ENCODE measurements at places on chromosomes 4 and X.

DNA sequence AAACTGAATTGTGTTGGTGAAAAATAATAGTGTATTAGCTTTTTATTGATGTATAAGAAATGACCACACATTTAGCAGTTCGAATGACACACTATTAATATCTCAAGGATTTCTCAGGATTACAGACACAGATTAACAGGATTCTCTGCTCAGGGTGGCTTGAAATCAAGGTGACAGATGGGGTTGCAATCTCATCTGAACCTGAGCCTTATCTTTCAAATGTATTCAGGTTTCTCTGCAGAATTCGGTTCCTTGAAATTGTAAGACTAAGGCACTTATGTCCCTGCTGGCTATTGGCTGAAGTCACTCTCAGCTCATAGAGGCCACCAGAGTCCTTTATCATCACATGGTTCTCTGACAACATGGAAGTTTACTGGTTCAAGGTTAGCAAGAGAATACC lies 1780.1 kb downstream of the ARAP2 start:
- no peaks in the 10 kb centered on the region for H3K4me1 ChIP-seq
- no peaks in the 10 kb centered on the region for H3K36me3 ChIP-seq
- DNase-seq: no peak
- no peak overlapping the region for H3K4me3 ChIP-seq
- no peaks in the 10 kb centered on the region for H3K27me3 ChIP-seq
- no peak overlapping the region for H3K27ac ChIP-seq

DNA sequence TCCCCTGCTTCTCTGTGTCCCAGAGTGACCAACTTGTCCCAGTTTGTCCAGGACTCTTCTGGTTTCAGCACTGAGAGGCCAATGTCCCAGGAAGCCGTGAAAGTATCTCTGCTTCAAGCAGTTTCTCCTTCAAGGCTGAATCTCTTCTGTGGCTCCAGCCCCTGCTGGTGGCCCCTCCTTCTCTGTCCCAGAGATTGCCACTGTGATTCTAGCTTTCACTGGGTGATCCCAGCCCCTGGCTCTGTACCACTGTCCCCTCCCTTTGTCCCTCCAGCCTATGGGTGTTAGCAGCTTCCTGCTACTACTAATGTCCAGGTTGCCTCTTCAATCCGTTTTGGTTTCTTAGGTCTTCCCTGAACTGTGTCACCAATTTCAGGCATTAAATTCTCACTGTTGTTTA lies 70.5 kb downstream of the SOX3 start:
- H3K27me3 ChIP-seq: peaks cover 2% of the 10 kb centered on the region
- H3K27ac ChIP-seq: no peak overlapping the region
- DNase-seq: no peak
- H3K36me3 ChIP-seq: no peaks in the 10 kb centered on the region
- no peak overlapping the region for H3K4me3 ChIP-seq
- peaks cover 15% of the 10 kb centered on the region for H3K4me1 ChIP-seq

DNA sequence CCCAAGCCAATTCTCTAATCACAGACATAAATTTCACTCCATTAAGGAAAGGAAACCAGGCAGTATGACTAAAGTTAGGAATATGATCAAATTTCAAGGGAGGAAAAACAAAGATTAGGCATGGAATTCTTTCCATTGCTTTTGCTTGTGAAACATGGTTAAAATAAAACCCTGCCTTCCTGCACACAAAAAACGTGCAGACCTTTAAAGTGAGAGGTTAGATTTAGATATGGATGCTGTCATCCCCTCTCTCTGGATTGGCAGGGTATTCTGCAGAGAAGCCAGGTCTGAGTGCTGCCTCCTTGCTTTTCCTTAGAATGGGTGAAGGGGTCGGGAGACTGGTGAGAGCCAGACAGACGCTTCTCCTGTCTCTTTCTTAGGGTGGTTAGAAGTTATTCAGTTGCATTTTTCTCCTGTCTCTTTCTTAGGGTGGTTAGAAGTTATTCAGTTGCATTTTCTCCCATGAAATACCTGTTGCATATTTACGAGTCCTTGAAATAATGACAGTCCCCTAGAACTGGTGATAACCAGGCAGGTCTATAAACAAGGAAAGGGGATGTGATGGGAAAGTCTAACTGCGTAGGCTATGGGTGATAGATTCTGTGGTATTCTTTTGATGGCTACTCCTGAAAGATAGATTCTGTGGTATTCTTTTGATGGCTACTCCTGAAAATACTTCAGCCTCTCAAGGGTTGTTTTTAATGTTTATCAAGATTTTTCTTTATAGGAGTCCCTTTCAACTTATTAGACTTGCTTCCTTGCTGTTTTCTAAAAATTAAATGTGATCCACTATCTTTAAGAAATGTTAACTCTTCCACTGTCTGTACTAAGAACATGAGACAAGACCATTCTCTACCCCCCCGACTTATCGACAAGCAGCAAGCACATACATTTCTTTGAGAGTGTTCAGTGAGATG lies 163.6 kb downstream of the SPRY1 start:
- no peaks in the 10 kb centered on the region for H3K27me3 ChIP-seq
- DNase-seq: no peak
- peaks cover 41% of the 10 kb centered on the region for H3K4me1 ChIP-seq
- H3K27ac ChIP-seq: peak overlapping the region; percentile 46

DNA sequence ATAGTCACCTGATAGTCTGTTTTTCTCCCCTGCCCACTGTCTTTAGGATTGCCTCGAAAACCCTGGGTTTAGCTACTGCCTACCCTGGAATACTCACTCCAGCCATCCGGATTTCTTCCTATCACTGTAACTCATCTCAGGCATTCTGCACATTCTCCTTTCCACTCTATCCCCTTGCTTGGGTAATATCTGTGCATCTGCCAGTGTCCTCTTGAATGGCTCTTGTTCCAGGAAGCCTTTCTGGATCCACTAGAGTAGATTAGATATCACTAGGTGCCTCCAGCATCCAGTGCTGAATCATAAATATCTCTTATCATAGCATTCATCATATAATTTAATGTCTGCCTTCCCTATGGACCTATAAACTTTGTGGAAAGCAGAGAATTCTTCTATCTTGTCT lies 17.1 kb upstream of the GALNT7 start:
- H3K4me3 ChIP-seq: no peak overlapping the region
- H3K27me3 ChIP-seq: no peaks in the 10 kb centered on the region
- H3K27ac ChIP-seq: no peak overlapping the region
- no peak for DNase-seq
- no peaks in the 10 kb centered on the region for H3K4me1 ChIP-seq
- H3K36me3 ChIP-seq: no peaks in the 10 kb centered on the region

DNA sequence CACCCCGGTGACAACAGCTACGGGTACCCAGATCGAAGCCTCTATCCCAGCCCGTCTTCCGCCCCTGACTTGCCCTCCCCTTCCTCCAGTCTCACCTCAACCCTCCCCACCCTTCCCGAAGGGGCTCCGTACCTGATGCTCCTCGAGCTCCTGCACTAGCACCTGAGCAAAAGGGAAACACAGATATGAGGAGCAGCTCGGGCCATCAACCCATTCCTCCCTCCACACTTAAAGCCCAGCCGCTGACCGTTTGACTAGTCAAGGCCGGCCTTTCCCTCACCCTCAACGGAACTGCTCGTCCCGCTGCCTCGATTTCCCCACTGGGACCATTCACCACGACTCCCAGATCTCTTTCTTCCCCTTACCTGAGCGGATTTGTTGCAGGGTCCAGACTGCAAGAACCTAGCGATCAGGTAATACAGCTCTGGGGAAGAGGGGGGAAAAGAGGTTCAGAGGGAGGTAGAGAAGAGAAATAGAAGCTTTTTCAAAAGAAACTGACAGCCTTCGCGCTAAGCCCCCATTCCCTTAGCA lies 731 bp downstream of the BRWD3 start:
- no peaks in the 10 kb centered on the region for H3K27me3 ChIP-seq
- H3K27ac ChIP-seq: peak overlapping the region; percentile 82
- no peaks in the 10 kb centered on the region for H3K36me3 ChIP-seq
- H3K4me3 ChIP-seq: peak overlapping the region; percentile 80
- no peaks in the 10 kb centered on the region for H3K4me1 ChIP-seq
- peak; percentile 64 for DNase-seq

GRCh38 chr4:154526151-154526550 lies 24.0 kb downstream of the PLRG1 start:
- H3K27ac ChIP-seq: no peak overlapping the region
- H3K36me3 ChIP-seq: no peaks in the 10 kb centered on the region
- H3K4me3 ChIP-seq: no peak overlapping the region
- H3K4me1 ChIP-seq: no peaks in the 10 kb centered on the region
- H3K27me3 ChIP-seq: peaks cover 6% of the 10 kb centered on the region
- DNase-seq: no peak

DNA sequence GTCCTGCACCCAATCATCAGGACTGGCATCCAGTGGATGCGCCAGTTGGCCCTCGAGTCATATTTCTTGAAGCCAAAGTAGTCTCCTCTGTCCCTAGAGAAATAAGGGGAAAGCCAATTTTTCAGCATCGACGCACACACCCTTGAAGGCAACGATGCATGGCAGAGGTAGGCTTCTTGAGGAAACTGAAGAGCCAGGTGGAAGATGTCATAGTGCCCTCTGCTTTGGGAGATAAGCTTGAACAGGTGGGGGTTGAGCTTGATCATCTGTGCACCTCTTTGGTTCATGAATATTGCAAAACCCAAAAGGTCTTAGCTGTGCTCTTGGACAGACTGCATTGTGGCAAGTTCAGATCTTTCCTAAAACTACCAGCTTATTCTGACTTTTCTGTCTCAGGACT lies 34.6 kb upstream of the WDR1 start:
- H3K4me1 ChIP-seq: no peaks in the 10 kb centered on the region
- H3K27me3 ChIP-seq: no peaks in the 10 kb centered on the region
- H3K36me3 ChIP-seq: no peaks in the 10 kb centered on the region

DNA sequence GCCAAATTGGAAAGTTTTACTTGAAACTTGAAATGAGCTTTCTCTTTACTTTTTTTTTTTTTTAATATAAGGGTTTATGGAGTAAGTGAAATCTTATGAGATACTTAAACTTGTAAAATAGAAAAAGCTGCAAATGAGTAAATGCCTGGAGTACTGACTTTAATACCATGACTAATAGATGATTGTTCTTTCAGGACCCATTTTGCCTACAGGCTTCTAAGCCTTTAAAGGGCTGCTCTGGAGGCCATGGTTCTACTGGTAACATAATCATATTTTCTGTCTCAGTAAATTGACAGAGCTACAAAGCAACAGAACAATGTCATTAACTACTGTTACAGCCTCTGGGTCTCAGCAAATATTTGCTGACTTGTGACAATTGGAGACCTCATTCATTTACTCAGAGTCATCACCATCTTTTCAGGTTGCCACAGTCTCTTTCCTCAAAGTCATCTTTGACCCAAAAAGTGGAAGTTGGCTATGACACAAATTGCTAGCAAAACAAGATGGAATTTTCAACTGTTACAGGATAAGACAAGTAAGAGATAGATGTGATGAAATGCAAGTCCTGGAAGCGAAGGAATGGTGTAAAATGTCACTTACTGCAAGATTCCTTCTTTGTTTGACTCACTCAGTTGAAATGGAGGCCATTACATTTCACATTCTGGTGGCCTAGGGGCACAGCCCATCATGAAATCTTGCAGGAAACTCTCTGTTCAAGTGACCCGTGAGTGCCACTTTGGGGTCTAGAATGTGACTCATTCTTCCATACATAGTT lies 132.7 kb downstream of the BTC start:
- H3K27me3 ChIP-seq: no peaks in the 10 kb centered on the region
- no peak overlapping the region for H3K27ac ChIP-seq
- H3K4me1 ChIP-seq: no peaks in the 10 kb centered on the region

DNA sequence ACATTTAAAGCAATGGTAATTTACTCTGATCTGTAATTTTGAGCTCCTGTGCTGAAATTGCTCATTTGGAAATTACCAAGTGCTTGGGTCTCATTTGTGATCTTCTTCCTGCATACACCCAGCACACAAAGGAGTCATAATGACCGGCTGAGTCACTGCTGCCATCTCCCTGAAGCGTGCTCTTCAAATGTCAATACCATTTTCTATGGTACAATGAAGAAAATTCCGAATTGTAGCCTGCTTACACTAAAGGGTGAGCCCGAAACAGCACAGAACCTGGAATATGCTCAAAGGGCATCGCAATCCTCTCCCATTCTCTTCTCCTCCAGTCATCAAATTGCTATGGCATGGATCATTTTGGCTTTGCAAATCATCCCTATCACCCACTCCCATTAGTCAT lies 140.5 kb downstream of the GRIA3 start:
- H3K27me3 ChIP-seq: no peaks in the 10 kb centered on the region
- no peaks in the 10 kb centered on the region for H3K4me1 ChIP-seq
- no peak for DNase-seq
- H3K36me3 ChIP-seq: no peaks in the 10 kb centered on the region

GRCh38 chr4:173436149-173436579 lies 37.2 kb upstream of the SCRG1 start:
- H3K4me1 ChIP-seq: no peaks in the 10 kb centered on the region
- H3K27me3 ChIP-seq: no peaks in the 10 kb centered on the region
- peak overlapping the region; percentile 16 for H3K27ac ChIP-seq
- no peak overlapping the region for H3K4me3 ChIP-seq
- no peak for DNase-seq

- H3K27ac ChIP-seq: no peak overlapping the region
- no peaks in the 10 kb centered on the region for H3K4me1 ChIP-seq
- H3K4me3 ChIP-seq: no peak overlapping the region
- DNase-seq: no peak
- no peaks in the 10 kb centered on the region for H3K27me3 ChIP-seq
Measured at GRCh38 chrX:124086411-124086810, 124.9 kb downstream of the STAG2 start.

DNA sequence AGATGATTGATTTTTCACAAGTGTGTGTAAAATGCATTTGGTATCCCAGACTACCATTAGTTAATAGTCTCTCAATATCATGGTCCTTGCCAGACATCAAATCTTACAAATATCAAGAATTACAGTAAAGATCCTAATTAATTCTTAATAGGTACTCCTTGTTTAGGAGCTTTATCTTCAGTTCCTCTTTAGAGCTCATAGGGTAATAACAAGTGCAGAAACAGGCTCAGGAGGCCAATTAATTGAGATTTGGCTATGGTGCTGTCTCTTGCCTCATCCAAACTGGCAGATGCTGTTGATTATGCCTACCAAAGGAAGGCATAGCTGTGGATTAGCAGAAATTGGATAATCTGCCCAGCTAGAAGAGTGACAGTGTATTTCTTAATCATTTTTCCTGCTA lies 6.9 kb downstream of the MTMR1 start:
- no peak for DNase-seq
- no peaks in the 10 kb centered on the region for H3K4me1 ChIP-seq
- no peak overlapping the region for H3K27ac ChIP-seq
- no peaks in the 10 kb centered on the region for H3K27me3 ChIP-seq
- H3K4me3 ChIP-seq: no peak overlapping the region
- H3K36me3 ChIP-seq: no peaks in the 10 kb centered on the region

- no peaks in the 10 kb centered on the region for H3K27me3 ChIP-seq
- no peak overlapping the region for H3K27ac ChIP-seq
- no peak for DNase-seq
- H3K4me1 ChIP-seq: no peaks in the 10 kb centered on the region
Measured at GRCh38 chrX:111811831-111812230, 64.2 kb upstream of the TRPC5OS start.

GRCh38 chrX:132561483-132561882 lies 72.6 kb upstream of the MBNL3 start:
- H3K36me3 ChIP-seq: no peaks in the 10 kb centered on the region
- no peak overlapping the region for H3K27ac ChIP-seq

GRCh38 chr4:169047956-169048355 lies 37.9 kb upstream of the CBR4 start:
- no peak for DNase-seq
- H3K4me1 ChIP-seq: no peaks in the 10 kb centered on the region
- no peaks in the 10 kb centered on the region for H3K36me3 ChIP-seq
- H3K27ac ChIP-seq: no peak overlapping the region
- H3K4me3 ChIP-seq: no peak overlapping the region
